Activated CD8-positive, alpha-beta T cell treated with anti-CD3 and anti-CD28 coated beads for 36 hours (primary cell): ENCODE measurements at places on chromosomes 13 and 19. TPM values are rescaled to one million over a fixed set of nuclear protein-coding genes. Genes with fewer than 3 reads are reported as not detected.

TMEM59L gene
- total RNA-seq, result not detected

DNA sequence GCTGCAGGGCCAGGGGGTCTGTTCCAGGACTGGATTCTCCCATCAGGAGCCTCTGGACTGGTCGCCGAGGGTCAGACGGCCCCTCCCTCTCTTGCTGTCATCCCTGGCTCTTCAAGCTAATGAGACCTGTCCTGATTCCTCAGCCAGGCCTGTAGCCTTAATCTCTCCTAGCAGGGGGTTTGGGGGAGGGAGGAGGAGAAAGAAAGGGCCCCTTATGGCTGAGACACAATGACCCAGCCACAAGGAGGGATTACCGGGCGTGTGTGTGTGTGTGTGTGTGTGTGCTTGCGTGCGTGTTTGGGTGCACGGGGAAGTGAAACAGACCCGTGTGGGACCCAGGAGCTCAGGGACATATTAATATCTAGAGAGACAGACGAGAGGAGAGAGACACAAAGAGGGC lies 1.9 kb upstream of the CRX start:
- DNase-seq, result no peak
- no peaks in the 10 kb centered on the region for H3K36me3 ChIP-seq
- H3K27me3 ChIP-seq, result peaks cover 24% of the 10 kb centered on the region
- H3K4me1 ChIP-seq, result no peaks in the 10 kb centered on the region
- no peak overlapping the region for H3K27ac ChIP-seq

BST2 gene
- 98.4 TPM for total RNA-seq

DNA sequence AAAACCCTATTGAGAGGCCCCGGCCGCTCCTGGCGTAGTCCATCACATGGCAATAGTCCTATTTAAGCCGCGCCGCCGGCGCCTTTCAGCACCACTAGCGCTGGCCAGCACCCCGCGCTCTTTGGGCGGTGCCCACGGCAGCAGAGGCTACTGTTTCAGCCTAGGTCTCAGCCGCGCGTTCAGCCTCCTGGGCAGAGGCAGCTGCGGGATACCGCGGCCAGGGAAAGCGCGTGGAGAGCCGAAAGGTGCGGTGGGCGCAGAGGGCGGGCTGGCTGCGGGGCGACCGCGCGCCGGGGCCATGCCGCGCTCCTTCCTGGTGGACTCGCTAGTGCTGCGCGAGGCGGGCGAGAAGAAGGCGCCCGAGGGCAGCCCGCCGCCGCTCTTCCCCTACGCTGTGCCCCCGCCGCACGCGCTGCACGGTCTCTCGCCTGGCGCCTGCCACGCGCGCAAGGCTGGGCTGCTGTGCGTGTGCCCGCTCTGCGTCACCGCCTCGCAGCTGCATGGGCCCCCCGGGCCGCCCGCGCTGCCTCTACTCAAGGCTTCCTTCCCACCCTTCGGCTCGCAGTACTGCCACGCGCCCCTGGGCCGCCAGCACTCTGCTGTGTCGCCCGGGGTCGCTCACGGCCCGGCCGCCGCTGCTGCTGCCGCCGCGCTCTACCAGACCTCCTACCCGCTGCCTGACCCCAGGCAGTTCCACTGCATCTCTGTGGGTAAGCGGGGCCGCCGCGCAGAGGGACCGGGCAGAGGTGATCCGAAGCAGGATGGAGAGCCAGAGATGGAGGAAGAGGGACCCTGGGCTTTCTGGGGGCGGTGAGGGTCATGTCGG lies at the start of gene GSX1:
TSS of gene GSX1 (plus strand) at position 91 of the 826 bp plus-strand sequence. CDS start at position 299, 208 bp downstream.
- peak within 1 kb of the TSS; percentile 72 for H3K4me3 ChIP-seq
- H3K27me3 ChIP-seq, result peaks cover 79% of the 10 kb centered on the region
- peak; percentile 73 for DNase-seq
- H3K27ac ChIP-seq, result no peak within 1 kb of the TSS
- H3K4me1 ChIP-seq, result peaks cover 32% of the 10 kb centered on the region
- peaks cover 2% of the 10 kb centered on the region for H3K36me3 ChIP-seq

DNA sequence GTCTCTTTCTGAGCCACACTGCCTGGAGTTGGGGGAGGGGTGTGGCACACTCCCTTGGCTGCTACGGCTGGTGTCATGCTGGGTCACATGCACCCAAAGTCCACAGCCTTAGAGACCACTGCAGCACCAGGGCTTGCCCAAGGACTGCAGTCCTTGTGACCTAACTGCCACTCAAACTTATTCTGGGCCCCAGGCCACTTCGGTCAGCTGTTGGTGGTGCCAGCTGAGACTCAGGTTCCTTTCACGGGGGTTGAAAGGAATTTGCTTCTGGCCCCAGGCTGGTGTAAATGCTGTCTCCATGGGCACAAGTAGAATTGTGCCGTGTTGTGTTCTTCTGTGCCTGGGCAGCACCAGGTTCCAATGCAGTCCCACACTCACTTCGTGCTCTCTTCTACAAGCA lies 9.5 kb upstream of the VN1R1 start:
- no peak overlapping the region for H3K4me3 ChIP-seq
- H3K36me3 ChIP-seq, result peaks cover 36% of the 10 kb centered on the region
- DNase-seq, result no peak
- no peak overlapping the region for H3K27ac ChIP-seq
- H3K27me3 ChIP-seq, result no peaks in the 10 kb centered on the region

- DNase-seq, result no peak
- peaks cover 5% of the 10 kb centered on the region for H3K27me3 ChIP-seq
- no peak overlapping the region for H3K27ac ChIP-seq
- no peaks in the 10 kb centered on the region for H3K36me3 ChIP-seq
Observed at GRCh38 chr19:17037966-17038500, 11.4 kb upstream of the CPAMD8 start.

GRCh38 chr13:98986226-98986846 lies 8.5 kb upstream of the DOCK9 start:
- peaks cover 82% of the 10 kb centered on the region for H3K4me1 ChIP-seq
- no peak overlapping the region for H3K4me3 ChIP-seq
- peaks cover 11% of the 10 kb centered on the region for H3K36me3 ChIP-seq
- DNase-seq, result no peak

DNA sequence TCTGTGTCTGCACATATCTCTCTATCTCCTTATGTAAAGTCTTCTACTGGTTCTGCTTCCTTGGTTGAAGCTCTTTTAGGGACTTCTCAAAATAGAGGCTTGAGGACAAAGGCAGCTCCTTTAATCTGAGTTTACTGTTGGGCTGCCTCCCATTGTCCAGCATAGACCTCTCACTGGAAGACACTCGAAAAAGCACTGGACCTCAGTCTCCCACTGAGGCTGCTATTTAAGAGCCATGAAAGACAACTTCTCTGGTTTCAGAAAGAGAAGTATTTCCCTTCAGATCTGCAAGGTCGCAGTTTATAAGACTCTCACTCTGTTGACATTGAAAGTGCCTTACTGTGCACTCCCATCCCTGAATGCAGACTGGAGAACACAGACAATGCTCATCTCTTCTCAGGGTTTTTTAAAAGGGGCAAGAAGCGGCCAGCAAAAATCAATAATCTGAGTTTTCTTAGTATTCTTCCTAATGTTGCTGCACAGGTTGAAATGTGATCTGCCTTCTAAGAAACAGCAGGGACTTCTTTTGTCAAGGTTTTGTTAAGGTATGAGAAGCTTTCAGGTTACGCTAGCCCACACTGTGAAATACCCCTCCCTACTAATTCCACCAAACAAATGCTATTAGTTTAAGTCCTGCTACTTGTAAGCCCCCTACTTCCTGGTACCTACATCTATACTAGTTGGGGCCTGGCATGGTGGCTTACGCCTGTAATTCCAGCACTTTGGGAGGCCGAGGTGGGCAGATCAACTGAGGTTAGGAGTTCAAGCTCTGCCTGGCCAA lies 450.0 kb upstream of the SLC10A2 start:
- no peak overlapping the region for H3K27ac ChIP-seq
- H3K27me3 ChIP-seq, result no peaks in the 10 kb centered on the region
- H3K4me1 ChIP-seq, result no peaks in the 10 kb centered on the region
- no peak for DNase-seq
- H3K4me3 ChIP-seq, result no peak overlapping the region
- H3K36me3 ChIP-seq, result no peaks in the 10 kb centered on the region

- H3K4me1 ChIP-seq, result peaks cover 45% of the 10 kb centered on the region
- H3K27me3 ChIP-seq, result no peaks in the 10 kb centered on the region
- H3K36me3 ChIP-seq, result no peaks in the 10 kb centered on the region
- H3K27ac ChIP-seq, result peak overlapping the region; percentile 41
Observed at GRCh38 chr19:38267761-38268483, 3.5 kb downstream of the SPINT2 start.

- H3K4me3 ChIP-seq, result no peak overlapping the region
- no peaks in the 10 kb centered on the region for H3K36me3 ChIP-seq
- no peak overlapping the region for H3K27ac ChIP-seq
- peaks cover 3% of the 10 kb centered on the region for H3K4me1 ChIP-seq
- DNase-seq, result no peak
- H3K27me3 ChIP-seq, result peaks cover 28% of the 10 kb centered on the region
Observed at GRCh38 chr13:110453797-110454196, 107.7 kb downstream of the RAB20 start.

DNA sequence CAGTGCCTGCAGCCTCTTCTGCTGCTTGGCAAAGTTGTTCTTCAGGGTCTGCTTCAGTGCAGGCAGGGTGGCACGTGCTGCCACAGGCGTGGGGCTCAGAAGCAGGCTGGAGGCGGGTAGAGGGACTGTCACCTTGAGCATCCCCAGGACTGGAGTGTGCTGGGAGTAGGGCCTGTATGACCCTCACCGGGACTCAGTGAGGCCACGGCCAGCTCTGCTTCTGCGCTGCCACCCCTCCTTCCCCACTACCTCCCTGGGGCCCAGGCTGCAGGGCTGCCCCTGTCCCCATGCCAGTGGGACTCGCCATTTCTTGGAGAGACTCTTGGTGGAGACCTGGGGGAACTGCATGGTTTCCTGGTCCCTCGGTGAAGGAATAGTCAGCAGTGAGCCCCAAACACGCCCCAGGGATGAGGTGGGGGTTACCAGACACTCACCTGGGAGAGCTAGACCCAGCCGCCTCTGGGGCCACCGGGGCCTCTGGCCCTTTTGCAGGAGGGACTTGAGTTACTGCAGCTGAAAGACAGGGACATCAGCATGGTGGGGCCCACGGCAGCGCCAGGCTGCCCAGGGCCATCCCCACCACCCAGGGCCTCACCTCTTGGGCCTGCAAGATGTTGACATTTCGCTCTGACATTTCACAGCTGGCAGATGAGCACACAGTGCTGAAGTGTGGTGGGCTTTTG lies 29.9 kb downstream of the TUBA3C start:
- H3K4me1 ChIP-seq, result no peaks in the 10 kb centered on the region
- no peaks in the 10 kb centered on the region for H3K27me3 ChIP-seq
- no peak for DNase-seq
- no peak overlapping the region for H3K4me3 ChIP-seq

GRCh38 chr19:17599780-17600179 lies 44.3 kb downstream of the COLGALT1 start:
- no peak overlapping the region for H3K4me3 ChIP-seq
- H3K27ac ChIP-seq, result no peak overlapping the region
- H3K4me1 ChIP-seq, result no peaks in the 10 kb centered on the region
- no peaks in the 10 kb centered on the region for H3K36me3 ChIP-seq
- DNase-seq, result no peak

LYPD3 gene
- total RNA-seq, result 4.4 TPM

ATP4B gene
- not detected for total RNA-seq
